Cortex of kidney (tissue), 1 donor: ENCODE measurements at places on chromosomes 2 and 18.

DNA sequence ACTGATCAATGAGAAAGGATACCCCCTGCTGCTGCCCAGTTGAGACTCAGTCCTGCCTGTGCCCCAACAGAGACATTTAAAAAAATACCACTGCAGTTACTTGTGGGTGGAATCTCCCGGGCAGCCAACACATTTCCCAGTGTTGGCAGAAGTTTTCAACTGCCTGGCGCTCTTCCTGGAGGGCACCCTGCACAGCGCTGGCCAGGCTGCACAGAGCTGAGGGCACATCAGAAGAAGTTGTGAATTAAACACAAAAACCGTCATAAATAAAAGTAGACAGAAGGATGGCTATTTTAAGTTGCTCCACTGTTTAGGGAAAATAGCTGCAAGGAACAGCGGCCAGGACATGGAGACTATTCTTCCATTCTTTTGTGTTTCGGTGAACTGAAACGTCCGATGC, 110.2 kb upstream of the THOC1 start:
- DNase-seq, result no peak

DNA sequence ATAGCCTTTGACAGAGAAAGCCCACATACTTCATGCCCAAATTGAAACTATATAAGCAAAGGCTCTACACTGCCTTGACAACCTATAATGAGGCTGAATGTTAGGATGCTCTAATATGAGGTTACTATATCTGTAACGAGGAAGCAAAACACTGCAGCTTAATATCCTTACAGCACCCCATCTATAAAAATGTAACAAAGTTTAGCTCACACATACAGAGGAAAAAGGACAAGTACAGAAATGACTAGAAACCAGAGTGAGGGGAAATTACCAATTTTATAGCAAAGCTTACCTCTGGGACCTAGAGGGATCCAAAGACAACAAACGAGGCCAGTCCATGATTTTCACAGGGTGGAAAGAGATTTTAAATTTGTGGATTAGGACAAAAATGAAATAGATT, 138.5 kb downstream of the COL4A4 start:
- DNase-seq, result no peak

DNA sequence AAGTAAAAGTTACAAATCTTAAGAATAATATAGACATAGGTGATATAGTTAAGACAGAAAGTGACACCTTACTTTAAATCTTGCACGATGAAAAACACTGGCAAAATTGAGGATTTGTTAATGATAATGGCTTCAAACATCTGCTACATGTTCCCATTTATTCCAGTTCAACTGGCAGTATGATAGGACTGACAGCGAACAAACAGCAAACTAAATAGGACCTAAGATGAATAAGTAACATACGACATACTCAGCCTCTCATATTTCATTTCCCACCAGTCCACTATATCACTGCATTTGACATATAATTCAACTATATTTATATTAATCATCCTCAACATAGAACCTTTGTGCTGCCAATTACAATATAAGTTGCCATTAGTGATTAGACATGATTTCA, 36.3 kb downstream of the ACVR1C start:
- DNase-seq, result no peak

- no peak for DNase-seq
Measured at GRCh38 chr2:183903026-183903425, 695.3 kb upstream of the ZNF804A start.

DNA sequence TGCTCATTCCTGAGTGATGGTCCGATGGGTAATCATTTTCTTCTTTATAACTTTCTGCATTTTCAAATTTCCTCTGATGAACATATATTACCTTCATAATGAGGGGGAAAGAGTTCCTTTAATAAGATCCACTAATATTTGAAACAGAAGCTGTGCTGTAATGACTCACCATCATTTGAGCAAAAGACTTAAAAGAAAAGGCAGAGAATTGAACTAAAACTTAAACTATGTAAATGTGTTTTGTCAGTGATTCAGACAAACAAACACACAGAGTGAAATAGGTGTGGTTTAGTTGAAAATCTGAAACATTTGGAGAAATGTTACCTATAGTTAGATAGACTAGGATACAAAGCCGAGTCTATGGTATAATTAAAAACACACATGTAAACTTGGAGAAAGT, 209.6 kb downstream of the STK39 start:
- no peak for DNase-seq

- DNase-seq, result no peak
Measured at GRCh38 chr2:232941400-232941799, 71.3 kb downstream of the SNORC start.

GRCh38 chr2:238879621-238880377, 31.9 kb downstream of the TWIST2 start:
- no peak for DNase-seq

- DNase-seq, result no peak
Measured at GRCh38 chr2:214232271-214232670, 178.6 kb upstream of the VWC2L start.

DNA sequence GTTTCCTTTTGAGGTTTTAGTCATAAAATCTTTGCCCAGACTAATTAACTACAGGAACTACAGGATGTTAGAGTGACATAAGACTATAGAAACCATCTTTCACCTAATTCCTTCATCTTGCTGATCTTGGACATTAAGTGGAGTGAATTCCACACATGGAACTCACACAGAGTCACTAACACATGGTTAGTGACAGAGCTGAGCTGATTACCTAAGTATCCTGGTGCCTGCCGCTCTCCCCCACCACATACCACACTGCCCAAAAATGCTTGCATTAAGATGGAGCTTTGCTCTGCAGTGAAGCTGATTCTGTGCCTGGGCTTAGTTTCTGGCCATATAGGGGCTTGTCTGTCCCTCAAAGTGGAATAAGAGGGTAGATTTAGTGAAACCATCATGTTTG, 332.9 kb upstream of the NT5C1B start:
- no peak for DNase-seq

- no peak for DNase-seq
Measured at GRCh38 chr18:57057890-57058289, 89.0 kb upstream of the BOD1L2 start.

GRCh38 chr2:66461001-66461663, 26.2 kb downstream of the MEIS1 start:
- DNase-seq, result no peak

DNA sequence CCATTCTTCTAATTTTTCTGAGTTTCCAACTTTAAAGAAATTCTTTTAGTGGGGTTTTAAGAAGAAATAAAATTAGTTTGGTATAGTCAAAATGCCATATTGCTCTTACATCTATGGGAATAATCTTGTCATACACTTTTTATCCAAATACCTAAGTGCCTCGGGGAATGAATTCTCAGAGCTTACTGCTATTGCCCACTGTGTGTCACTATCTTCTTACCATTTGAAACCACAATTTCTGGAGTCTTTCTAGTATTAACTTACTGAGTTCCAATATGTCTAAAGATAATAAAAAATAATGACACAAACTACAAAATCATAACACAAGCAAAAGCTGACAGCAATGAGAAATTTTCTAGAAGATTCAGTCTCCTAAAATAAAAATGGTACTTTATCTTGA, 23.7 kb upstream of the DNAH6 start:
- DNase-seq, result no peak

DNA sequence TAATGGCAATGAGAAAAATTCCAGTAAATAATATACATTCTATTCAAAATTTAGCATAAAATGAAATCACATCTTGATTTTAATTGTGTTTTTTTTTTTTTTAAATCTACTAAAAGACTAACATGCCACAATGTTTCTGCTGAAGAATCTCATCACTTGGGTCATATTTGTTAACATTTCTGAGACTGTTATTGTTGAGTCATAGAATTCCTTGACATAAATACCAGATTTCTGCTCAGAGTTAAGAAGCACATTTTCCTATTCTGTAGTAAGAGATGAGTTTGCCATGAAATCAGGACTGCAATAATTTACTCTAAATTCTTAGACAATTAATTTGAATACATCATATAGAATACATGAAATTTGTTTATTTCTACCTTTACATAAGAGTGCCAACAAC, 154.9 kb upstream of the KYNU start:
- no peak for DNase-seq

DNA sequence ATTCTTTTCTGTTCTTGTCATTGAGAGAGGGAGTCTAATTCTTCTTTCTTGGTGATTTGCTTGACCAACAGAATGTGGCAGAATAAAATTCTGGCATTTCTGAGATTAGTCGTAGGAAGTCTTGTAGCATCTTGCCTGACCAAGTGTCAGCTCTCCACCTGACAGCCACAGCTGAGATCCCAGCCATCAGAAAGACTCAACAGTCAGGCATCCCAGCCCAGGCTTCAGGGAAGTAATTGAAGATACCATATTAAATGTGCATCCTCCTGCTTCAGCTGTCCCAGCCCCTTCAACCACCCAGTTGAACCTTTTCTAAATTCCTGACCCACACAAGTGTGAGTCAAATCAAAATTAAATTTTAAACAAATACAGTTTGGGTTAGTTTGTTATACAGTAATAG, 208.3 kb downstream of the PIK3C3 start:
- no peak for DNase-seq

DNA sequence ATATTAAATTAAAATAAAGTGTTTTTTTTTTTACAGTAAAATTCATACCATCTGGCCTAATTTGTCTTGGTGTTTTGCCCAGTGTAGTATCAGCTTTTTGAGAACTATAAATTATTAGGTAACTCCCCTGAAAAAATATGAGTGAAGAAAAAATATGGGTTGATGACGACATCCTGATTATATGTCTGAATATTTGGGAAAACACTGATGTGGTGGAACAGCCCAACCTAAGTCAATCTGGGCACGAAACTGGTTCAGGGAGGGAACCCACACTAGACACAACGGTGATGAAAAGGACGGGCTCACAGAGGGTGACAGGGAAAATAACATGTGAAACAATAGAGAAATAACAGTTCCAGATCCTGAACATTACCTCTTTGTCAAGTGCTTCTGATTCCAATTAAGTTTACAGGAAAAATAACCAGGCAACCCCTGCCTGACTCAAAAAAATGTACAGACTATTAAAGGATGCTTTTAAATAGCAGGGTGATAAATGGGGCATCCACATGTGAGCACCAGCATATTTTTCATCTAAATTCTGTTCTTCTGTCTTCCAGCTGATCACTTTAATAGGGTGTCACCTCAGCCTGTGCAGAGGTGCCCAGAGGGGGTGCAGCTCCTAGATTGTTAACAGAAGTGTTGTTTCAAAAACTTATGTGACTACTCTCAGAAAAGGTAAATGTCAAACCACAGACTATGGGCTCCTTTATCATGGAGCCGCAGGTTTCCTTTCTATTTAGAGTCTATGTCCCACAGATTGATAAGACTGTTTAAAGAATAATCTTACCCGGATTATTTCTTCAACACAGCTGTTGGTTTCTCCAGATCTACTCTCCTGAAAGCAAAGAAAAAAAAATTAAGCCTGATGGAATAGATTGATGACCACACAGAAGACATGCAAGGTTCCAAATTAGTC, 305.4 kb downstream of the AFF3 start:
- DNase-seq, result no peak

DNA sequence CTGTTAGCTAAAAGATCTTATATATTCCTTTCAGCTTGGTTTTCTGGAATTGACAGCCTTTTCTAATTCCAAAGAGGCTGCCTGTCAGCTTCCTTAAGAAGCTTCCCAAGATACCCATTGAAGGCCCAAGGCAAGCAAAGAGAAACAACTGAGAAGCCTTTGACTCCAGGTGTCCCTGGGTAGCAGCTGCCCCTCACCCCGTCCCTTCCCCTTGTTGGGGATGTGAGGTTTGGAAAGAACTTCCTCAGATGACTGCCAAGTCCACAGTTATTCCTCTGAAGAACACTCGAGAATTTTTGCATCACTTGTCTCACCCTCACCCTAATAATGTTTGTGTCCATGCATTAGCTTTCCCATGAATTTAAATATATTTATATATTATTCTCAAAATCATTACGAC, 13.3 kb downstream of the MAPRE3 start:
- no peak for DNase-seq

DNA sequence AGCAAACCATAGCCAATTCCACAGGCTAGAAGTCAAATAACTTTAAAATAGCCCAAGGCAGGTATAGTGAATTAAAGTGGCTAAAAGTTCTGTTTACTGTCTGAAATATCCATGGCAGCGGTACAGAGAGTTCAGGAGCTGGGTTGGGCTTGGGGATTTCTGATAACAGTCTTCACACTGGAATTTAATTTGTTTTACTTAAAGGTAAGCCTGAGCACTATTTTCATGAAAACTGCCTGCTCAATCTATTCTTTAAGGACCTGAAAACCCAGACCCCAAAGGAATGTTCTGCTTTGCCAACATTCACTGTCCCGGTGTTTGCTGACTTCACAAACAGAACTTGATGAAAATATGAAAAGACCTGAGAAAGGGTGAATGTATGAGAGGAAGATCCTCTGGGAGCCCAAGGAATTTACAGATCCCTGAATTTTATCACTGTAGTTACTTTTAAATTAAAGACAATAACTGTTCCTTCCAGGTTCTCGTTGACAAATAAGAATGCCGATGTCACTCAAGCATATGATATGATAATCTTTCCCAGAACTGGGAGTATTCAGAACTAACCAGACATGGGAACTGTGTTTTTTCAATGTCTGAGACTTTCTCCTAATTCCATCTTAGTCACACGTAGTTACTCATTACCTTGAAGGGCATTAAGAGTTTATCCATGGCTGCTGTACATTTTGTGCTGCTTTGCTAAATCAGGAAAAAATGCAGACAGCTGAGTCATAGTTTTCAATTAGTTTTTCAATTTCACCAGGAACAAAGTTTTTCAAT, 28.3 kb upstream of the ITGB6 start:
- DNase-seq, result no peak

GRCh38 chr18:36590621-36591580, 237.9 kb downstream of the TPGS2 start:
- DNase-seq, result no peak

DNA sequence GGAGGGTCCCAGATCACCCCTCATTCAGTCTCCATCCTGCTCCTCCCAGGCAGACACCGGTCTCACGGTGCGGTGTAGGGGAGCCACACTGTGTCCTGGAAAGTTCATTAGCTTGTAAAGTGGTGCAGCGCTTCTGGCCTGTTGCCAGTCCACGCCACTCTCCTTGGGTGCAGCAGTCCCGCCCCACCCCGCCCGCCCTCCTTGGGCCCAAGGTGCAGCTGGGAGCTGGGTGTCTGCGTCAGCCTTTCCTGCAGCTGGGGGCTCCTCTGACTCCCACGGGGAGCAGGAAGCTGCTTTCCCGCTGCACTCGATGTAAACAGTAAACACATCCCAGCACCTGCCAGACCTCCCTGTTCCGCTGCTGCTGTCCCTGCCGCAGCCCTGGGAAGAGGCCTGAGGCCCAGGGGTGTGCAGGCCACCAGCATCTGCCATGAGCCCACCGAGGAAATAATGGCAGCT, 53.8 kb upstream of the ASB18 start:
- DNase-seq, result no peak

DNA sequence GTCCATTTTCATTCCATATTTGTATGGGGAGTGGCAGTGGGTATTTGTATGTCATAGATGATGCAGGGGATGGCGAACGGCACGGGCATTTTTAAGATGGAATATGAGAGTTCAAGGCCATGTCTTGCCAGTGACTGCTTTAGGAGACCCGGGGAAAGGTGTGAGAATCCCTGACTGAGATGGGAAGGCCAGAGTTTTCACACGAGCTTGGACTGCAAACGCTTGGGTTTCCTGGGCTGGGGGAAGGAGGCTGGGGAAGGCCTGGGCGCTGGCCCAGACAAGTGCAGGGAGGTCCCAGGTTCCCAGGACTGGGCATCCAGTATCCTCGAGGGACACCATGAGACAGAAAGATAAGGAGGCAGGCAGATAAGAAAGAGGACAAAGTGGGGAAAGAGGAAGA, 35.2 kb downstream of the CNGA3 start:
- no peak for DNase-seq

GRCh38 chr2:83784947-83785346, 674.1 kb downstream of the SUCLG1 start:
- DNase-seq, result no peak

GRCh38 chr2:175187378-175187777, 5.9 kb upstream of the ATP5MC3 start:
- DNase-seq, result no peak
